H9 (cell line): ENCODE measurements at places on chromosomes 7 and 10. TPM values are rescaled to one million over a fixed set of nuclear protein-coding genes. Genes with fewer than 3 reads are reported as not detected.

Gene SPDYE2B
- total RNA-seq, result not detected in 2 replicates

Gene TLX1
- total RNA-seq, result not detected in 2 replicates

Gene LHPP
- 25.1 and 29.6 TPM in 2 replicates for total RNA-seq

DNA sequence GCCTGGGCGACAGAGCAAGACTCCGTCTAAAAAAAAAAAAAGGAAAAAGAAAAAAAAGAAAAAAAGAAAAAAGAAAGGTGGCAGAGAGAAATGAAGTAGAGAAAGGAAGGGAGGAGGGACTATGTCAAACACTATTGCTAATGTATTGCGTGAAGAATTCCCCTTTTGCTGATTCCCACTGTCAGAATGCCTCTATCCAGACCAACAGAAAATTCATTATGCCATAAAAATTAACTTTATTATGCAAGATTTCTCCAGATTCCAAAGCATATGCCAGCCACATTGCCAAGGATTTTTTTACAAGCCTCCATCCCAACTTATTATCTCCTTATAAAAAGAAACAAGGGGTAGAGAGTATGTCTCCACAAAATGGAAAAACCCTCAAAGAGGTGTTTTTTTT is 209.3 kb downstream of the MTERF1 start:
- H3K36me3 ChIP-seq, result no peaks in the 10 kb centered on the region
- H3K4me3 ChIP-seq, result no peak overlapping the region
- no peak overlapping the region for H3K27ac ChIP-seq
- H3K4me1 ChIP-seq, result no peaks in the 10 kb centered on the region
- DNase-seq, result no peak
- no peaks in the 10 kb centered on the region for H3K27me3 ChIP-seq

DNA sequence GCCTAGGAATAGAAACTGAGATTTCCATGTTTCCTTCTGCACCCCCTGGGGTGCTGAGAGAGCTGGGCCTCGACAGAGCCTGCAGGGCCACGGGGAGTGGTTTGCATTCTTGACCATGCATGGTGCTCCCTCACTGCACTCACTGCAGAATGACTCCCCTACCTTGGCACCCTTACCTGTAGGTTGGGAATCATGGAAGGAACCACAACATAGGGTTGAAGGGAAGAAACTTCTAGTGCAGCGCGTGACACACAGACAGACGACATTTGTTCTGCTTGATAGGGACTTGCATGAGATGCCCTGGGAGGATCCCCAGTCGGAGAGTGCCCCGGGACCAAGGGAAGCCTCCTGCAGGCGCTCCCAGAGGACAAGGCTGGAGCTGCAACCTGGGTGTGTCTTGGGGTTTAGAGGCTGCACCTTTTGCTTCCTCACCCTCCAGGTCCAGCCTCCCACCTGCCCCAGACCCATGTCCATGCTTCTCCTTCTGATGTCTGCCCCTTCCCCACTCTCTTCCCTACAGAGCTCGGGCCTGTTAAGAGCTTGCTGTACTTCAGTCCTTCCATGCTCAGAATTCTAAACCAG is 245.2 kb downstream of the ABCA13 start:
- no peak overlapping the region for H3K27ac ChIP-seq
- DNase-seq, result no peak
- no peaks in the 10 kb centered on the region; the same call in none of the 3 replicates for H3K36me3 ChIP-seq
- no peak overlapping the region for H3K4me3 ChIP-seq
- H3K4me1 ChIP-seq, result no peaks in the 10 kb centered on the region; the same call in 1 of the 2 replicates
- no peaks in the 10 kb centered on the region for H3K27me3 ChIP-seq

DNA sequence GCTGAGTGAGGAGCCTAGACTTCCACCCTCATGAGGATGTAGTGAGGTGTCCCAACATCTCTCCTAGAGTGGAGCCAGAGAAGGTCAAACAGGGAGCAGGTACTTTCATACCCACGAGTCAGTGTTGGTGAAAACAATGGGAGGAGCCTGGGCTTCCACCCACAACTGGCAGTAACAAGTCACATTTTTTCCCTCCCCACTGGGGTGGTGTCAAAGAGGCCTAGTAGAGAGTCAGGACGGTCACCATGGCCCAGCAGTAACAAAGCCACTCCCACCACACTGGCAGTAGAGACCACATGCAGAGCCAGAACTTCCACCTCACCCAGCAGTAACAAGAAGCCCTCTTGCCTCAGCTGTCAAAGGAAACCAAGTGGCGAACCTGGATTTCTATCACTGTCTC is 280.2 kb upstream of the IMMP2L start:
- H3K4me1 ChIP-seq, result no peaks in the 10 kb centered on the region
- H3K27ac ChIP-seq, result no peak overlapping the region
- no peak for DNase-seq
- peaks cover 6% of the 10 kb centered on the region for H3K36me3 ChIP-seq

DNA sequence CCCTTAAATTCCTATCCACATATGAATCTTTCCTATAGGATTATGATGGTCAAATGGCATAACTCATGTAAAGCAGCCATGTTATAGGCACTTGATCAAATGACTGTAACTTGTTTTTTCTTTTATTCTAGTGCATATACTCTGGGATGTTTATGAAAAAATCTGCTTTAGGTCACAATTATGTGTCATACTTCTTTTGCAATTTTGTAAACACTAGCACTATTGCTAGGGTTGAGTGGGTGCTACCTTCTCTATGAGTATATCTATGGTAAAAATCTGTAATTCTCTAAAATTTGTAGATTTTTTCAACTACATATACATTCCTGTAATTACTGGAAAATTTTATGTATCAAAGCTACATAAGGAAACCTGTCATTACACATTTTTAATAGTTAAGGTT is 50.0 kb downstream of the HGF start:
- H3K4me1 ChIP-seq, result no peaks in the 10 kb centered on the region
- no peak overlapping the region for H3K27ac ChIP-seq
- H3K4me3 ChIP-seq, result no peak overlapping the region
- no peaks in the 10 kb centered on the region for H3K36me3 ChIP-seq
- DNase-seq, result no peak

- no peak overlapping the region for H3K27ac ChIP-seq
- no peaks in the 10 kb centered on the region for H3K36me3 ChIP-seq
- DNase-seq, result no peak
Measured at GRCh38 chr7:77855371-77856083, 57.0 kb downstream of the PHTF2 start.

DNA sequence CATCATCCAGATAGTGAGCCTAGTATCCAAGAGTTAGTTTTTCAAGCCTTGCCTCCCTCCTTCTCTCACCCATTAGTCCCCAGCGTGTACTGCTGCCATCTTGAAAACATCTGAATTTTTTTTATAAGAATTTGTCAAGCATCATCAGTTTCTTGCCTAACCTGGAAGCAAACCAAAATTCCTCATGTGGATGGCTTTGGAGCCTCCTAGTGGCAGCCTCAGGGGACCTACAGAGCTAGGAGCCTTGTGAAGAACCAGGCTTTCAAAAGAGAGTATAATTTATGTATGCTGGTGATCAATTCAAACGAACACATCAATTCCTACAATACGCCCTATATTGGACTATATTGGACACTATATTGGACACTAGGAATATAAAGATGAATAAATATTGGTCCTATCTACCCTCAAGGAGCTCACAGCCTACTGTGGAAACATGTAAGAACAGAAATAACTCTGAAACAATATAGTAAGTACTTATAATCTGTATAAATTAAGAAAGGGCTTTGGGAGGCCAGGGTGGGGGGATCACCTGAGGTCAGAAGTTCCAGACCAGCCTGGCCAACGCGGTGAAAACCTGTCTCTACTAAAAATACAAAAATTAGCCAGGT is 63.4 kb downstream of the HPSE2 start:
- no peak overlapping the region for H3K4me3 ChIP-seq
- H3K36me3 ChIP-seq, result no peaks in the 10 kb centered on the region
- no peak overlapping the region for H3K27ac ChIP-seq
- H3K27me3 ChIP-seq, result no peaks in the 10 kb centered on the region

- H3K4me3 ChIP-seq, result no peak overlapping the region
- H3K27me3 ChIP-seq, result no peaks in the 10 kb centered on the region
- no peaks in the 10 kb centered on the region for H3K36me3 ChIP-seq
- peaks cover 6% of the 10 kb centered on the region; the same call in 1 of the 2 replicates for H3K4me1 ChIP-seq
- DNase-seq, result no peak
Measured at GRCh38 chr10:5585517-5586206, 60.9 kb downstream of the CALML3 start.

- no peaks in the 10 kb centered on the region for H3K36me3 ChIP-seq
- peaks cover 4% of the 10 kb centered on the region; the same call in 1 of the 2 replicates for H3K4me1 ChIP-seq
- no peak overlapping the region for H3K4me3 ChIP-seq
- peaks cover 41% of the 10 kb centered on the region for H3K27me3 ChIP-seq
- DNase-seq, result no peak
Measured at GRCh38 chr7:115229401-115230105, 307.7 kb downstream of the MDFIC start.
